Left cardiac atrium (tissue), 4 donors: ENCODE measurements at places on chromosomes 4 and X. TPM values are rescaled to one million over a fixed set of nuclear protein-coding genes. Genes with fewer than 3 reads are reported as not detected.
A peak's percentile ranks its signal among the peaks of the same experiment; 100 is the strongest.

GRCh38 chr4:3385711-3386420, 55.9 kb upstream of the HGFAC start:
- DNase-seq = no peak

- no peak for DNase-seq
Observed at GRCh38 chrX:2488621-2489285, 12.0 kb downstream of the DHRSX start.

DNA sequence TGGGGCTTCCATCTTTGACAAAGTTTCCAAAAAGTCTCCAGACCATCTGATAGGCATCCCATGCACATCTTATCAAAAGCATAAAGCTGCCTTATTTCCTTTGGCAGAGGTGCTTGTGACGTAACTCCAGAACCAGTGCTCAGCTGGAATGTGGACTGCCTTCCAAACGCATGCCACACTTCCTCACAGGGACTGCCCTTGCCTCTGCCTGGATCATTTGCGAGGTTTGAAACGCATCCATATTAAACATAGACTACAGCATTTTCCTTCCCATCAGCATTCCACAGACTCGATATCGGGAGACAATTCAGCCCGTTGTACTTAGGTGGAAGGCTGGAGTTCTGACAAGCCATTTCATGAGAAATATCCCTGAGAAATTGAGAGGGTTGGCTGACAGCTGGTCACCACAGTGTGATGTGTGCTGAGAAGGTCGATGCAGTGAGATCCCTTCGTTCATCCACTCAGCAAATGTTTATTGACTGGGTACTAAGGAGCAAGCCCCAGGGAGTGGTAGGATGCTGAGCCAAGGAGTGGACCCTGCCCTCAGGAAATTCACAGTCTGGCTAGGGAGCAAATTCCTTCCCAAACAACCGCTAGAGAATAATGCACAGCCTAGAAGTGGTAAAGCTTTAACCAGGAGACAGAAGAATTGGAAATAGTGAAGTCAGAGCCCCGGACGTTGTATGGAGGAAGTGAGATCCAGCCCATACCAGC, 376.0 kb downstream of the BCOR start:
- peak; percentile 56 for DNase-seq

RWDD4 gene
- total RNA-seq = 16.6 TPM

DNA sequence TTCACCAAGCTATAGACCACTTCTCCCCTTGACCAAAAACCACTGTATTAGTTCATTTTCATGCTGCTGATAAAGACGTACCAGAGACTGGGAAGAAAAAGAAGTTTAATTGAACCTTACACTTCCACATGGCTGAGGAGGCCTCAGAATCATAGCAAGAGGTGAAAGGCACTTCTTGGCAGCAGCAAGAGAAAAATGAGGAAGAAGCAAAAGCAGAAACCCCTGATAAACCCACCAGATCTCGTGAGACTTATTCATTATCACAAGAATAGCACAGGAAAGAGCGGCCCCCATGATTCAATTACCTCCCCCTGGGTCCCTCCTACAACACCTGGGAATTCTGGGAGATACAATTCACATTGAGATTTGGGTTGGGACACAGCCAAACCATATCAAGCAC, 97.8 kb downstream of the DOCK11 start:
- DNase-seq = no peak

- DNase-seq = no peak
Observed at GRCh38 chrX:21960569-21961541, 20.3 kb downstream of the SMS start.
